ELF-1 (cell line): ENCODE measurements at places on chromosomes 7 and 10.

DNA sequence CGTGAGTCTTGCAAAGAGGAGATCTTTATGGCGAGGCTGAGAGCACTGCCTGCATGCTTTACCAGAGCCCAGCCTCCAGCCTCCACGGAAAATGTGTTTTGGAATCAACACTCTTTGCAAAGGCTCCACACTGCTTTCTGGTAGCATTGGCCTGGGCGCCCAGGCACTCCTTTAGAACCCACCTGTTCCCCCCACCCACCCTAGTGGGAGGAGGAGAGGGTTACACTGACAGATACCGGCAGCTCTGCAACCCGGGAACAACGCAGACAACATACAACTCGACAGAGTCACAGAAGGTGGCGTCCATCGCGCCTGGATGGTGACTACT is 5.5 kb upstream of the MNX1 start:
- DNase-seq = no peak

- DNase-seq = no peak
These were observed 235.5 kb upstream of the MEOX2 start for GRCh38 chr7:15922002-15922401.

- no peak for DNase-seq
These were observed 47.3 kb downstream of the NCAPG2 start for GRCh38 chr7:158657189-158657746.

GRCh38 chr7:134367956-134368749 is 51.4 kb upstream of the SLC35B4 start:
- DNase-seq = no peak

DNA sequence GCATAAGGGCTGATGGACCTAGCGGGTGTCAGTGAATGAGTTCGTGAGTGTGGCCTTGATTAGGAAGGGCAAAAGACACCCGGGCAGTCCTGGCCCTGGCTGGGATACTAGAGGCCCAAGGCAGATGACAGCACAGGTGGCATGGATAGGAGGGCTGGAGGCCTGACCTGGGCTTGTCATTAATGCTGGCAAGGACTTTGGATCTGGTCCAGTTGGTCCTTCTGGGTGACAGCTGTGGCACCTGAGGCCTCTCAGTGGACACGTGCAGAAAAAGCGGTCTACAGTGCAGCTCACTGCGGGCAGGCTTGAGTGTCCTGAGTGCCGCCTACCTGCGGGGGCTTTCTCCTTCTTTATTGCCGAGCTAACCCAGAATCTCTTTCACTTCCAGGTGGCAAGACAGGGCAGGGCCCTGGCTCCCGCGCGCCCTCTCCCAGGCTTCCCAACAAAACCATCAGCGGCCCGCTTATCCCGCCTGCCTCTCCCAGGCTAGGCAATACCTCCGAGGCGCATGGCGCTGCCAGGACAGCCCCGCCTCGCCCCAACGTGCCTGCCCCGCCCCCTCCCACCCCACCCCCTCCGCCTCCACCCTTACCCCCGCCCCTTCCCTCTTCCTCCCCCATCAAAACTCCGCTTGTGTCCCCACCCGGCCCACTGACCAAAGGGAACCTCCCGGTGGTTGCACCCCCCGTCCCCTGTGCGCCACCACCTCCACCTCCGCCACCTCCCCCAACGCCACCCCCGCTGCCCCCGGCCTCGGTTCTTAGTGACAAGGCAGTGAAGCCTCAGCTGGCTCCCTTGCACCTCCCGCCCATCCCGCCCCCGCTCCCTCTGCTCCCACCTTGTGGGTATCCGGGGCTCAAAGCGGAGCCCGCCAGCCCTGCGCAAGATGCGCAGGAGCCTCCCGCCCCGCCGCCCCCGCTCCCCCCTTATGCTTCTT is 77.4 kb downstream of the WIPF3 start:
- peak; percentile 39 for DNase-seq
